Activated naive CD8-positive, alpha-beta T cell treated with anti-CD3 and anti-CD28 coated beads for 36 hours (primary cell): ENCODE measurements at places on chromosomes 6 and 20. TPM values are rescaled to one million over a fixed set of nuclear protein-coding genes. Genes with fewer than 3 reads are reported as not detected.

HLA-DRB5 gene
- total RNA-seq, result 0.28 TPM

SIRPG gene
- 35.8 TPM for total RNA-seq

SEL1L2 gene
- total RNA-seq, result not detected

SH3BGRL2 gene
- total RNA-seq, result 5.1 TPM

CAP2 gene
- total RNA-seq, result not detected
